Amniotic epithelial cell (primary cell): ENCODE measurements at places on chromosomes 3 and 15.
A peak's percentile ranks its signal among the peaks of the same experiment; 100 is the strongest.

GRCh38 chr3:19645093-19645492 lies 288.9 kb downstream of the EFHB start:
- DNase-seq, result no peak

GRCh38 chr15:39597751-39598185 lies 16.9 kb downstream of the THBS1 start:
- DNase-seq, result no peak

- DNase-seq, result peak; percentile 69
Measured at GRCh38 chr3:160006282-160007163, 17.9 kb downstream of the IL12A start.

- DNase-seq, result no peak
Measured at GRCh38 chr3:33746416-33747116, 28.5 kb upstream of the CLASP2 start.

DNA sequence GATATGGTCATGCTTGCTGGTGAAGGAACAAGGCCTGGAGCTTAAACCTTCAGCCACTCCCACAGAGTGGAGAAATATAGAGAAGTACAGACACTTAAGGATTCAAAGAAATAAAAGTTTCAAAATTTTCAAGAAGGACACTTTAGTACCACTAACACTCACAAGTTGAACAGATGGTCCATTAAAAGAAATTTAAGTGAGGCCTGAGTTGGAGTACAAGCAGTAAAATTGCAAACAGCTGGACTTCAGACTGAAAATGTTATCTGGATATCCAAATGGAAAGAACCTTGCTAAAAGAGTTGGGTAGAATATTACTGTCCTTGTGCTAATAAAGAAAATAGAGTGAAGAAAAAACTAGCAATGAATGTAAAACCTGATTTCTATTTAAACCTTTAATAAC lies 397.1 kb upstream of the KCNMB2 start:
- no peak for DNase-seq

- no peak for DNase-seq
Measured at GRCh38 chr3:129058441-129059200, 2.0 kb upstream of the GP9 start.

DNA sequence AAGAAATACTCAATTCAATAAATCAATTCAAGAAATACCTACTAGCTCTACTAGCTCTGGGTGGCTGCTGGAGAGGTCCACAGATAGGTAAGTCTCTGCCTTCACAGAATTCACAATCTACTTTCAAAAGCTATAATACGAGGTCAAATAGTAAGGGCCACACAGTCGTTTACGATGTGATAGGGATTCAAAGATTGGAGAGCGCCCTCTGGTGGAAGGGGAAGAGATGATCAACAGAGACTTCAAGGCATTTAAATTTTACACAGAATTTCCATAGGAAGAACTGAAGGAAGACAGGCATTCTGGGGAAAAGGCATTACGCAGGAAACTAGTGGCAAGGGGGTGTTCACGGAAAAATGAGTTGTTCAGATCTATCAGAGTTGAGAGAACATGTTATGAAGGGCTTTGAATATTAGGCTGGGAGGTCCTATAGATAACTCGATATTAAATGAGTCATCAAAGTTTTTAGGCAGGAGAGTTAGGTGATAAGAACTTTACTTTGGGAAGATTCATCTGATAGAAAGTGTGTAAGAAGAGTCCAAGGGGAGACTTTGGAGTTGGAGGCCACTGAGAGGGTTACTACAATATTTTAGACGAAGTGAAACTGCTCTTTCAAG lies 128.8 kb downstream of the FRMD5 start:
- peak; percentile 69 for DNase-seq

GRCh38 chr15:42921342-42921731 lies 759 bp upstream of the TTBK2 start:
- DNase-seq, result peak; percentile 25
